NCI-H345 (cell line): ENCODE measurements at places on chromosomes 5 and 9.

GRCh38 chr9:34392511-34392910 is 15.8 kb upstream of the MYORG start:
- DNase-seq: no peak

DNA sequence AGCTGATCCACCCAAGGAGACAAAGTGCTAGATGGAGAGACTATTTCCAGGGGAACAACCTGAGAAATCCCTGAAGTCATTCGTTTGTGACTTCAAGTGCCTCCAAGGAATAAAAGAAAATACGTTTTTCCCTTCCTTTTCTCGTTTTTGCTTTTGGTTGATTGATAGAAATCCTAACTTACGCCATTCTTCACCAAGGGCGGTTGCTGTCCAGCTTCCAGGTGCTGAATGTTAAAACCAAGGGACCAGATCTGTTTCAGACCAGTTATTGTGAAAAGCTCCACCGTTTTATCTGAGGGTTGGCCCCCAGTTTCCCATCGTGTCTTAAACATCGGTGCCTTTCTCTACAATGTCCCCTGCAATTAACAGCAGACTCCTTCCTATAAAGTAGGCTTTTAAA is 600.7 kb upstream of the SGCD start:
- no peak for DNase-seq

DNA sequence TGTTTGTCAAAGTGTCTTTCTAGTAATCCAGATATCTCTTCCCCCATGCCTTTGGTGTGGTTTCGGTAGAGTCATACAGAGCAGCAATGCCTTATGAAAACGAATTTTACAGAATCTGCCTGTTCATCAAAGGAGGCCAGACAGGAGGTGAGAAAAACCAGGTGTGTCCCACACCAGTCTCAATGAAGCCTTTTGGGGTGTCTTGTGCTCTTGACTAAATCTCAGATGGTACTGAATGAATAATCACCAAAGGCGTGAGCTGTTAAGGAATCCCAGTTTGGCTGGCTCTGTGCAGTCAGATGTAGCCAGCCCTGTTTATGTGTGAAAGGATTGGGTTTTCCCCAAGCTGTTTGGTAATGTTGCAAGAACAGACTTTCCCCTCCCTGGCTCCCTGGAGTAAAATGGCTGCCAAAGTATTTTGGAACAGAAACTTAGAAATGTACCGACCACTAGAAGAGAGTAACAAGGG is 70.8 kb upstream of the CDKN2B start:
- DNase-seq: no peak

- DNase-seq: no peak
These were observed 32.5 kb downstream of the OR1J1 start for GRCh38 chr9:122445155-122445749.
